ENCODE measurements at places on chromosomes 6 and 20.

GRCh38 chr6:133873538-133873937 is 15.4 kb upstream of the TCF21 start:
- no peak for DNase-seq

DNA sequence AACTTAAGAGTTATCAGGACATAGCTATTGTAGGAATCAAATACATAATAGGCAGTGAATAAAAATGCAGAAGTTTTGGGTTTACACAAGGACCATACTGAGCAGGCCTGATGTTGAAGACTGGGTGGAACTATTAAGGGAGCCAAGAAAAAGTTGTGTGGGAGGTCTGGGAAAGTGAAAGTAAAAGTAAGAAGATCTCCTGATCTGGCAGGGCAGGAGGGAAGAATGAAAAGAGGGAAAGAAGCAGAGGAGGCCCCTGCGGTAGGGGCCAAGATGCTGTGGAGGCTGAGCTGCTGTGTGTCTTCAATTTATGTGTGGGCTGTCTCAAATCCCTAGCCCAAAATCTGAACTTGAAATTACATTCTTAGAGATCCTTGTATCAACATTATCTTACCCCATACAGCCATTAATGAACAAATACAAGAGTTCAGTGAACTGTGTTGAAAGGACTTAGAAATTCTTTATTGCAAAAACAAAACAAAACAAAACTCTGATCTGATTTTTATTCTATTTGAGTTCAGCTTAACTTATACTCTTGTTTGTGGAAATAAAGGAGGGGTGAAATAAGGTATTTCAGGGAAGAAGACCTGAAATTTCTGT is 1183.8 kb downstream of the HACE1 start:
- no peak for DNase-seq

DNA sequence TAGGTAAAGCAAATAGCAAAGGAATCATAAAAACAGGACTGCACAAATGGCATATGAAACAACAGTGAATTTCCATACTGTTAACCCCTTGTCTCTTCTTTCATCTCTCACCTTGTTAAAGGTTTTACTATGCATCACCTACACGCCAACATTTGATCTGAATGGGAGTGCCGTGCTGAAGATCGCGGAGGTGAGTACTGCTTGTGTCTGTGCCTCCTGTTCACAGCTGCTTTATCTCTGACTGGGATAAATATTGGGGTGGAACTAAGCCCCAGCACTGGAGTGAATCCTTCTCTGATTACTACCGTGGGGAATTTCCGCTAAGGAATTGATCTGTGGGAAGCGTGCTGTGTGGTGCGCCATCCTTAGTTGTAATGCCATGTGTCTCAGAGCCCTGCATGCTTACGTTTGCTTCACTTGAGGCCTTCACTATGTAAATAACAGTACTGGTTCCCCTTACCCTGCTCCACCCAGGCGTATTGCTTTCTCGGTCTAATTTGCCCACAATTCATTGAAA is 11.4 kb upstream of the PBOV1 start:
- no peak for DNase-seq

DNA sequence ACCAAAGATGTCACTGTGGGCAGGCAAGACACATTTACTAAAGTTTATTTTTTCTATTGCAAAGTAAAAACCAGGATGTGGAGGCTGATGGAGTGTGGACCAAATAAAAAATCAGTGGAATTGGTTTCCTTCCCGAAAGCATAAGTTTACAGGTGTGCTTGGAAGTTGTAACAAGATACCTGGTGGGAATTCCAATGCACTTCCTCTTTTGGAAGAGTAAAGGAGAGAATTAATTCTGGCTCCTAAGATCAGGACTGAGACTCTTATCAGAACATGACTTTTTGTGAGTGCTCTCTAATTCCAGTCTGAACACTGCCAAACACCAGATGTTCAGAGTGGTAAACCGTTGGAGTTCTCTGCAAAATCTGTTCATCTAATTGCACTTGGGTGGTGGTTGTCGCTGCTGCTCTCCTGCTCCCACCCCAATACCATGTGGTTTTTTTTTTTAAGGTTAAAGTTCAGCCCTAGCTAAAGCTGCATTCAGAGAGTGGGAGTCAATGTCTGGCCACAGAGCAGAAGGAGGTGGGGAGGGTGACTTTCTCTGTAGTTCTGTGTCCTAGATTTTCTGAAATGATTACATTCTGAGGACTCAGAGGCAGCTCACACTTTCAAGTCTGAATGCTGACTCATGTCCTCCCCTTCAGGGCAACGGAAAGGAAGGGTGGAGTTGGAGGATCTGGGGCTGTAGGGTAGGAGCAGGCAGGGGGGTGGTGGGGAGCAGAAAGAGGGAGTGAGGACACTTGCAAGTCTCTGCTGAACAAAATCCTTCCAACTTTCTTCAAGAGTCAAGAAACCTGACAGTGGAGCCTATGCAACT is 275.8 kb upstream of the PRDM1 start:
- no peak for DNase-seq

- no peak for DNase-seq
Measured at GRCh38 chr20:20687319-20687718, 25.1 kb downstream of the RALGAPA2 start.

- DNase-seq, result peak; percentile 12
Measured at GRCh38 chr20:47317127-47317895, 39.2 kb downstream of the ZMYND8 start.

DNA sequence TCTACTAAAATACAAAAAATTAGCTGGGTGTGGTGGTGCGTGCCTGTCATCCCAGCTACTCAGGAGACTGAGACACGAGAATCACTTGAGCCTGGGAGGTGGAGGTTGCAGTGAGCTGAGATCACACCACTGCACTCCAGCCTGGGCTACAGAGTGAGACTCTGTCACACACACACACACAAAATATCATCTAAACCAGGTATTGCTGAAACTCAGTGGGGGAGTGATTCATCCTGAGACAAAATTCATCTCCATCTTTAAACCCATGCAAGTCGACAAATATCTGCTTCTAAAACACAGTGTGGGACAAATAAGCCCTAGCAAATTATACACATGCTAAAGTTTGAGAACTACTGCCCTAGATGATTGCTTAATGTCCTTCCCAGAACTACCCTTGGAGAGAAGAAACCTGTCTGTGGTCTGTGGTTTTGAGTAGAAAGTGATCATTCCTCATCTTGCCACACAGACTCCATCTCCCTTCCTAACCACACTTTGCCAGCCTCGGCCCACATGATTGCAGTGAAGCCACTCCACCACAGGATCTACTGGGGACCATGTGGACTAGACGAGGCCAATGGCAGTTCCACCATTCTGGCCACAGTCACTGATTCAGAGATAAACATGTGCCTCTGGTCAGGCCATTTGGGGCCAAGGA is 130.3 kb downstream of the OPRM1 start:
- no peak for DNase-seq

DNA sequence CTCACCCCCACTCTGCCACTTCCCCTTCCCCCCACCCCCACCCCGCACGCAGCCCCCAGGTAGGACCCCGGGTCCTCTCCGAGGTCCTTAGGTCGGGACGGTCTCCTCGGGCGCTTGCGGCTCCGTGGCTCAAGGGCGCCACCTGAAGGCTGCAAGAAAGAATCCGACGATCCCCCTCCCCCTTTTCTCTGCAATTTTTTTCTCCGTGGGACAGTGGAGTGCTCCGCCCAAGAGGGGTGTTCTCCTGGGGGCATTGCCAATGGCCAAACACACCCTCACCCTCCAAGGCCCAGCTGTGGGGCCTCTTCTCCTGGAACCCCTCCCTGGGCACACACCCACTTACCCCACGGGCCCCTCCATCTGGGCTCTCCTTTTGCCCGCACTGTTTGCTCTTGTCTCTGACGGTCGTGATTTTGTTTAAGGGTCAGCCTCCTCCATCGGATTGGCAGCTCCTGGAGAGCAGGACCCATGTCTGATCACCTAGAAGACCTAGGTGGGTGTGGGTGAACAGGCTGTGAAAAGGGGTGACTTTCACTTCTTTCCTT is 1.1 kb upstream of the TMEM74B start:
- no peak for DNase-seq

- DNase-seq, result no peak
Measured at GRCh38 chr20:36063916-36064657, 90.5 kb upstream of the EPB41L1 start.

DNA sequence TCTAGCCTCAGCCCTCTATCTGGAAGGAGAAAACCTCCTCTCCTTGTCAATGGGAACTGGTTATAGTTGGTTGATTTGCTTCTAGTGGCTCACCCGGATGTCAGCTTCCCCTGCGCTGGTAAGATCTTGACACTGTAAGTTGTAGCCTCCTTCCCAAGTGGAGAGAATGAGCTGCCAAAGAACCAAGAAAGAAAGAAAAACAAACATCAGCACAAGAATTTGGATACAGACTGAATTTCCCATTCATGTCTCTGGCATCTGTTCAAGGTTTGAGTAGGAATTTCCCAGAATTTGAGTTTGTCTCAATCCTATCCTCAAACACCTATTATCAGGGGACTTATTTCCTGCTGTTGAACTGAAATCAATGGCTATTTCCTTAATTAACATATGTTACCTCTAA is 44.1 kb downstream of the ELOVL2 start:
- no peak for DNase-seq

DNA sequence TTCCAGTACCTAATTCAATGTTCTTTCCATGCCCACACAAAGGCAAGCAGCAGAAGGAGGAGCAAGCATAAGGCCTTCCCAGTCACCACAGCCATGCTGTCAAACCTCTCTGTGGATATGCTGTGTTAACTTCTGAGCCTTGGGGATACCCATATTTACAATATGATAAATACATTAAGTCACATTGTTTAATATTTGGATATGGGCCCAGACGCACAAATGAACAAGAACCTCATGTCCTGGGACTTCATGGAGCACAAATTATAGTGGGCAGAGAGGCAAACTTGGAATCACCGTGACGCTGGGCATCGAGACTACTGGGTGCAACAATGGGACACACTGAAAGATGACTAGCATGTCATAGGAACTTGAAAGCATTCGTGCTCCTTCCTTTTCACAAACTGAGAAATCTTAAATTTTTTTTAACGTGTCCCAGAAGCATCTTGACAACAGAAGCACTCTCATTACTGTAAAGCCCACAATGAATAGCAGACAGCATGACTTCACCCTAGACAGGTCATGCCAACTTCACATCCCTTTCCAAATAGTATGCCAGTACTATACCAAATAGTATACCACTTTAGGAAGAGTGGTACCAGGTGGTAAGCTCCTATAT is 16.0 kb downstream of the SOD2 start:
- no peak for DNase-seq

GRCh38 chr6:17714879-17715851 is 8.4 kb upstream of the NUP153 start:
- no peak for DNase-seq

DNA sequence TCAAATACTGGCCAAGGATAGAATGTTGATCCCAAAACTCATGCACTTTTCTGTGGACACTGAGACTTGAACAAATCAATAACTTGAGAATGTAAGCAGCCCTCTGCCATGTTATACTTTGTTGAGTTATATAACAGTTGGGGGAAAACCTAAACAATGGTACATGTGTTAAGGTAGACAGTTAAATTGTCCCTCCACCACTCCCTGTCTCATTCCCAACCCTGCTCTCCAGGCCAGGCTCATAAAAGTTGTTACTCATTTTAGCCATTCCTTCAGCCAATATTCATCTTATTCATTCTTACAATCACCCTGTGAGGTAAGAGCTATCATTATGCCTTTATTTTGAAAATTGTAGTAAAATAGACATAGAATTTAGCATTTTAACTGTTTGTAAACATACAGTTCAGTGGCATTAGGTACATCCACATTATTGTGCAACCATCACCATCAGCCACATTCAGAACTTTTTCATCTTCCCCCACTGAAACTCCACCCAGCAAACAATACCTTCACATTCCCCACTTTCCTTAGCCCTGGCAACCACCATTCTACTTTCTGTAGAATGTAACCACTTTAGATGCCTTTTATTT is 38.2 kb upstream of the IER3 start:
- no peak for DNase-seq

- no peak for DNase-seq
Measured at GRCh38 chr6:32355018-32355417, 16.7 kb downstream of the TSBP1 start.

DNA sequence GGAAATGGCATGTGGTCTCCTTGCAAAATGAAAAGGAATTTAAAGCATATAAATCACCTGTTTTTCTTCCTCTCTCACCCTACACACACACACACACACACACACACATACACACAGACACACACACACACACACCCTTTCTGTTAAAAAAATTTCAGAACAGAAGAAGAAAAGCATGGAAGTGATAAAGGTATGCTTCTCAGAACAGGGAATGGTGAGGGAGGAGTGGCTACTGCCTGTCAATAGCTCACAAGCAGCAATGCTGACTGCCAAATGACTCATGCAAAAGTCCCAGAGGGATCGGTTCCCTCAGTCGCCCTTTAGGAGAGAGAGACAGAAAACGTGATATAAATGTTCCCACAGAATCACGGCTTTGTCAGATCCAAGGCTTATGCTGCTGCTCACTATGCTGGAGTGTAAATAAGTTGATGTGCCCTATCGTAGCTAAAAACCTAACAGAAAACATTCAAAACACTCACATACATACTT is 102.6 kb downstream of the IBTK start:
- no peak for DNase-seq

DNA sequence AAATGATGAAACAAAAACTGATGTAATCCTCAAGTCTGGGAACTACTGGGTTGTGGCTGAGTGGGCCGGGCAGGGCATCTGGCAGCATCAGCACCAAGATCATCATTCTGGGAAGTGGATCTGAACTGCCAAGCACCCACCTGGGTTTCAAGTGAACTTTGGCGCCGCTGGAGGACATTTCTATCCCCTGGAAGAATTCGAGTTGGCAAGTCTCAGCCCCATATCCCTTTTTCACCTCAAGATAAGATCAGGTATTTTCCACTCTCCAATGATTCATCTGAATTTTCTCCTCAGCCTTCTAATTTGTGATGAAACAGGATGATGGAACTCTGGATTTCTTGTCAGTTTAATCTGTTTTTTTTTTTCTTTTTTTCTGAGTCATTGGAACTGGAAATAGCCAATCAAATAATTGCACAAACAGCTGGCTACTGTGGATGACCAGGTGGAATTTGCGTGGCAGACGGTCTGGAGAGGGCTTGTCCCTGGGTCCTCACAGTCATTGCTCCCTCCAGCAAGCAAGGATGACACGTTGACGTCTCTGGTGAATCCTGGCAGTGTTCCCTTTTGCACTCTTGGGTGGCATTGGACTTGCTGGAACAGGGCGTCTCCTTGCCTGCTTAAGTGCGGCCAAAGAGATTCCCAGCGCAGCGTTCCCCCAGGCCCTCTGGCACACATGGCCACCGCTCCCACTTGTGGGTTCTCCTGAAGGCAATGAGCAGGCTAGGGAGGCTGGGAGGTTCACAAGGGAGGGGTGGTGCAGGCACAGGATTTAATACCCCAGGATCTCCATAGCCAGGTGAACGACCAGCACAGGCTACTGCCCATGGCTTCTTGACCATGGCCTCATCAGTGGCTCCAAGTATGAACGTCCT is 80.4 kb downstream of the DHX35 start:
- no peak for DNase-seq

- DNase-seq, result no peak
Measured at GRCh38 chr6:23334360-23334759, 765.0 kb downstream of the HDGFL1 start.

DNA sequence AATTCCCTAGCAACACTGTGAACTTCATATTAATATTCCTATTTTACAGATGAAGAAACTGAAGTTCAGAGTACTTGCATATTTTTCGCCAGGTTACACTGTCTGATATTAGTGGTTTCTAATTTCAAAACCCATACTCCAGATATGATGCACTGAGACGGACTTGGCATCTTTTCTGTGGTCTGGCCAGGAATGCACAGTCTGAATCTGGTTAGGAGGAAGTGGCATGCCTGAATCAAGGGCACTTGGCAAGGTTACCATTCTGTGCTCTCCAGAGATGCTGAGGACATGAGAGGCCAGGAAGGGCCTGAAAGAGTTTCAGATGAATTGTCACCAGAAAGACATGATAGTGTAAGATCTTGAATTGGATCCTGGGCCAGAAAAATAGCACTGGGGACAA is 150.1 kb downstream of the HAO1 start:
- DNase-seq, result no peak
